ENCODE measurements at places on chromosomes 6 and 20.
A peak's percentile ranks its signal among the peaks of the same experiment; 100 is the strongest.

DNA sequence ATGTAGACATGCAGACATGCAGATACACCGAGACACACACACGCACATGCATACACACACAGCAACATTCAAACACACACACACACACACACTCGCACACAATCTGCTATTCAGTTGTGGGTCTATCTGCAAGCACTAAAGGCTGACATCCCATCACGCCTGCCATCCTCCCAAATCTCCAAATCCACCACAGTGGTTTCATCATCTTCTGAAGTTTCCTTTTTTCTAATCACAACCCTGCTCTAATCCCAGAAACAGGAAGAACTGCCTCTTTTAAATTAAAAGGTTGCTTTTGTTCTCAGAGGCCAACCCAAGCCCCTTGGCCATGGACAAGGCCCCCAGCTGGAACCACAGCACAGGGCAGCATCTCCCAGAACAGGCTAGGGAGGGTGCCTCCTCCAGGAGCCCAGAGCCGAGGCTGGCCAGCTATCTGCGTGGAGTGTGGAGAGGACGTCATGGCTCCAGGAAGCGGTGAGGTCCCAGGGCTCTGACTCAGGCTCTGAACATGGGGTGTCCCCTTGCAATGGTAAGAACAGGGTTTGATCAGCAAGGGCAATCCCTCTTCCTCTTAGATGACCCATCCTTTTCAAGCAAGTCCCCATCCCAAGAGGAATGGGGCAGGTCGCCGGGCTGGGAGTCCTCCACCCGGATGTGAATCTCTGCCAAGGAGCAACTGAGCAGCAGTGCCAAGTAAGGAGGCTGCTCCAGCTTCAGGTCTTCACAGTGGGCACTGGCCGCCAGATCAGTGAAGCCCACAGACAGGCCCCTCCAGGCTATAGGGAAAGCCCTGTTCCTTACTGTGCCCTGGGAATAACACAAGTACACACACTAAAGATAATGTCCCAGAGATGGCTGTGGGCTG, 14.7 kb downstream of the FOXF2 start:
- no peak for DNase-seq

DNA sequence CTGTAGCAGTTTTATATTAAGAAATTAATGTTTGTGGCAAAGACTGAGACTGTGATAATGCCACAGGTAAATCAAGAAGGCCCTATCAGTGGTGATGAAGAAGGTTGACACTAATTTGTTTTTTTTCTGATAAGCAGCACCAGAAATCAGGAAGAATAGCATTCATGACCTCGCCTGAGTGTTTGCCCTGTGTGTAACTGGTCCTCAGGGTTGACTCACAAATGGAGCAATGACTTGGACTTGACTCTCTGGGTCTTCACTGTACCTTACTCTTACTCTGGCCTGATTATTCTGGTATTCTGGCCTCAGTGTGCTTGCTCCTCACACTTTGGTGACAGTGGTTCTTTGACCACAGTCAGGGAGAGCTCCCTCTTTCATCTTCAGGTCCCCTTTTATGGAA, 243.9 kb downstream of the HAO1 start:
- DNase-seq, result no peak

DNA sequence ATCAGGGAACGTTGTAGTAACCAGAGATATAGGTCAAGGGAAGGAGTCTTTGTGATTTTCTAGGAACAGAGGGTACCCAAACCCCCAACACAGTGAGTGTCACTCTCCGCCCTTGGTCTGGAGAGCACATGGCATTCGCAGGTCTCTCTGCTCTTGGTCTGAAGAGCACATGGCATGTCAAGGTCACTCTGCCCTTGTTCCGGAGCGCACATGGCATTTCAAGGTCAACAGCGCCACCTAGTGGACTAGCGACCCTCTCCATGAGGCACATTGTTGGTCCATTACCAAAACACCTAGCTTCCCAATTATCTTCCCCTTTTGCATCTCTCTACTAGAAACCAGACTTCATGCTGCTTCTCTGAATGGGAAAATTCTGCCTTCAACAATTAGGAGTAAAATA, 260.0 kb downstream of the C6orf118 start:
- DNase-seq, result peak; percentile 17

DNA sequence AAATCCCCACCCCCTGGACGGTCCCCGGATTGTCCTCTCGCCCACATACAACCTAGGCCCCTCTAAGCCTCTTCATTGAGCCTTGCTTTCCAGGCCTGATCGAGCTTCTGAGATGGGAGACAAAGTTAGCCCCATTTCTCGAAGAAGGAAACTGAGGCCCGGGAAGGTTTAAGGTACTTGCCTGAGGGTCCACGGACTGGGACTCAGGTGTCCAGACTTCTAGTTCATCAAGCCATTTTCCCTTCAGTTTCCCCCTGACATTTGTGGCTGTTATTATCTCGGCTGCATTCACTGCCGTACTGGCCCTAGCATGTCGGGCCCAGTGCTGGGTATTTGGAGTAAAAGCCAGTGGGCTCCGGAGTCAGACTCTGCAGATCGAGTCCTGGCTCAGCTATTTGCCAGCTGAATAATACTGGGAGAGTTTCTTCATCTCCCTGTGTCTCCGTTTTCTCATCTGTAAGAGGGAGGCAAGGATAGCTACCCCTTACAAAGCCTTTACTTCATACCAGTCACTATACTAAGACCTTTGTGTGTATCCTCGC, 633 bp downstream of the RPRD1B start:
- no peak for DNase-seq

DNA sequence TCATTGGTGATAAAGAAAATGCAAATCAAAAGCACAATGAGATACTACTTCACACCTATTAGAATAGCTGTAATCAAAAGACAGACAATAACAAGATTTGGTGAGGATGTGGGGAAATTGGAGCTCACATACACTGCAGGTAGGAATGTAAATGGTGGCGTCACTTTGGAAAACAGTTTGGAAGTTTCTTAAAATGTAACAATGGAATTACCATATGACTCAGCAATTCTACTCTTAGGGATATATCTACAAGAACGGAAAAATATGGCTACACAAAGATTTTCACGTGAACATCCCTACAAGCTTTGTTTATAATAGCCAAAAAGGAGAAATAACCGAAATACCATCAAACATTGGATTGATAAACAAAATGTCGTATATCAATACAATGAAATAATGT, 270.4 kb downstream of the DOK5 start:
- no peak for DNase-seq

DNA sequence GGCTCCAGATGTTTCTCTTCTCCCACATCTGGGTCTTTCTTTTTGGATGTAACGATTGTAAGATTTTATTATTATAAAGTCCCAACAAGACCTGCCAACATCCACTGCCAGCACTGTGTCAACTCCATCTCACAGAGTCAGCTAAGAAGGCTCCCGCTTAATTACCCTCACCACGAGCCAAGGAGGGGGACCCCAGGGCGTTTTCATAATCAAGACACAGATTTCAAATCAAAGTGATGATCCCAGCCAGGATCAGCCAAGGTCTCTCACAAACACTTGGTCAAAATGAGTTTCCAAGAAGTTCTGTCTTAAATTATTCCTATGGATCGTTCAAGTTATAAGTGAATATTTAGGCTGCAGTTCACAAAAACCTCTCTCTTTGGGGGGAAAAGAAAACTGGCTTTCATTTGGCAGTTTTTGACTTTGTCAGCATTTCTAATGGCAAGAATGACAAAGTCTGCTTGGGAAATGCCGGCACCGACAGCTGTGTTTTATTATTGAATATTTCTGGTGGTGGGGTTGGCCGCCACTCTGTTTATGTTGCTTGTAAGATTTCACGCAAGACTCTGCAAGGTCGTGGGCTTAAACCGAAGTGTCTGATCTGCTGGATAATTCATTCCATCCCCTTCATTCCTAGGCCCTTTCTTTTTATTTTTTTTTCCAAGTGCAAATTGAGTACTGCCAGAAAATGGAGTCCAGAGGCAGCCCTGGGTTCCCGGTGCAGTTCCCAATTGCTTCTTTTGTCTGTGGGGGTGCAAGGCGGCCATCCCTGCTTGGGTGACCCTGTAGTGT, 170.2 kb upstream of the PMEPA1 start:
- DNase-seq, result no peak

DNA sequence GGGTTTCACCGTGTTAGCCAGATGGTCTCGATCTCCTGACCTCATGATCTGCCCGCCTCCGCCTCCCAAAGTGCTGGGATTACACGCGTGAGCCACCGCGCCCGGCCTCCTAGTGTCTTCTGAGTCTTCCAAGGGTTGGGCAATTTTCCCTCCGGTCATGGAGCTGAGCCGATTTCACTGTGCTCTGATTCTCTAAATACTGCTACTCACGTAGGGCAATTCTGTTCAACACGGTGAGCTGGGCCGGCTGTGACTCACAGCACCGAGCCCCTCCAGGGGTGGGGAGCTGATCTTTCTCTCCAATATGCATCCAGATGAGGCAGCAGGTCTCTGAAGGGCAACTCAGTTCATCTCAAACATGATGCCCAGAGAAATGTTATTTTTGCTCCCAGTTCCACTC, 71.6 kb upstream of the CD93 start:
- DNase-seq, result no peak

- DNase-seq, result no peak
Observed at GRCh38 chr6:33967966-33968724, 164.3 kb upstream of the MLN start.

DNA sequence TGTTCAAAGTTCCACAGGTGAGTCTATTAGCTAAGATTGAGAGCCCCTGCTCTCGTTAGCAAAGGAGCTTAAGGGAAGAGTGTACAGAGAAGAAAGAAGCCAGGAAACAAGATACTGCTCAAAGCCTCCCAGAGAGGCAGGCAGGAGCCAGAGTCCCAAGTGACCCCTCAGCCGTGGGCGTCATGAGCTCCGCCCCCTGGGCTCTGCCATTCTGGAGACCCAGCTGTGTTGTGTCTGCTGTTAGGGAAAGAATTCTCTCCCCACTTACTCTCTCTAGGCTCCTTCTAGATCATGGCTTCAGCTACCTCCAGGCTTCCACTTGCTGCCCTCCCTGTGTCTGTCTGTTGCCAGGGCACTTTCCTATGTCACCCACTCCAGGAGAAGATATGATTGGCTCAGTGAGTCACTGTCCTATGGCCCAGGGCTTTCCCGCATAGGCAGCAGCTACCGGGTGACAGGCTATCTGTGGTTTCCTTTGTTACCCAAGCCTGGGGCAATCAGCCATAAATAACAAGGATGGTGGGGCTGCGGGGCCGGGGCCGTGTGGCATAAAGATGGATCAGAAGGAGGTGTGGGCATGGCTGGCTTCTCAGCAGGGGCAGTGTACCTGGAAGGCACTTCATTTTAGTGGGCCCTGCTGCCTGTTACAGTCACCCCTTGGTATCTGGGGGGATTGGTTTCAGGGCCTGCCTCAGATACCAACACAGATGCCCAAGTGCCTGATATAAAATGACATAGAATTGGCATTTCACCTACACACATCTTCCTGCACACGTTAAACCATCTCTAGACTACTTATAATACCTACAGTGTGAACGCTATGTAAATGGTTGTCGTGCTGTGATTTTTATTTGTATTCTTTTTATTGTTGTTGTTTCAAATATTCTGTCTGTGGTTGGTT, 118.9 kb downstream of the ARMC2 start:
- DNase-seq, result peak; percentile 8

DNA sequence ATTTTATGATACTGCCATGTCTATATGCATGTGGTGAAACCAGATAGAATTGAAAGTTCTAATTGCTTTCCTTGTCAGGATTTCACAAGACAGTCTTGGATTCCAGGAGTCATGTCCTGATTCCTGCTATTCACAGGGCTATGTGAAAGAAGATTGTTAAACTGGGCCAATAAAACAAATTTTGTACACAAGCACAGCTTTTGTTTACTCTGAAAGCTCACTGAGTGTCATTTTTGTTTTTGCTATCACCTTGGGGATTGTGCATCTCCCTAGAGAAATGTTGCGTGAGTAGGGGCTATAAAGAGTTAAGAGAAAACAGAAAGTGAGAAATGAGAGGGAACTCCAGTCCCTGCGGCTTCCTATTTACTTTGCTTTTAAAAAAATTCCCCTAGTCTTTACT, 627.5 kb downstream of the PKHD1 start:
- DNase-seq, result no peak

DNA sequence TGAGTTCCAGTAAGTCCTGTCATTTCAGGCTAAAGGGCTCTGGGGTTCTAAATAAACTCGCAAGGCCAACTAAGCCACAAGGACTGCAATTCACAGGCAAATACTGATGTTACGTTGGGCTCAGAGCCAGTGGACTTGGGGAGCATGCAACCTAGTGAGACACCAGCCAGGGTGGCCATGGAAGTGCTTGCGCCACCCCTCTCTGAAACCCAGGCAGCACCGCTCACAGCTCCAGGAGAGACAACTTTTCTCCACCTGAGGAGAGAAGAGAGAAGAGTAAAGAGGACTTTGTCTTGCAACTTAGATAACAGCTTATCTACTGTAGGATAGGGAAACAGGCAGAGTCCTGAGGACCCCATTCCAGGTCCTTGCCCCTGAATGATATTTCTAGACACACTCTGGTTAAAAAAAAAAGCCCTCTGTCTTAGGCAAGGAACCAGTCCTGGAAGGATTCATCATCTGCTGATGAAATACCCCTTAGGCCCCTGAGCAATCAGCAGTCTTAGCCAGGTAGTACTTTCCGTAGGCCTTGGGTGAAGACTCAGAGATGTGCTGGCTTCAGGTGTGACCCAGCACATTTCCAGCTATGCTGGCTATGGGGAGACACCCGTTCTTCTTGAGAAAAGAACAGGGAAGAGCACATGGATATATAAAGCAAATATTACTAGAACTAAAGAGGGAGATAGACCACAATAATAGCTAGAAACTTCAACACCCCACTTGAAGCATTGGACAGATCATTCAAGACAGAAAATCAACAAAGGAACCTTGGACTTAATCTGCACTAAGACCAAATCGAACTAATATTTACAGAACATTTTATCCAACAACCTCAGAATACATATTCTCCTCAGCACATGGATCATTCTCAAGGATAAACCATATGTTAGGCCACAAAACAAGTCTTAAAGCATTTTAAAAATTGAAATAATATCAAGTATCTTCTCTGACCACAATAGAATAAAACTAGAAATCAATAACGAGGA, 31.5 kb upstream of the TBC1D32 start:
- no peak for DNase-seq

DNA sequence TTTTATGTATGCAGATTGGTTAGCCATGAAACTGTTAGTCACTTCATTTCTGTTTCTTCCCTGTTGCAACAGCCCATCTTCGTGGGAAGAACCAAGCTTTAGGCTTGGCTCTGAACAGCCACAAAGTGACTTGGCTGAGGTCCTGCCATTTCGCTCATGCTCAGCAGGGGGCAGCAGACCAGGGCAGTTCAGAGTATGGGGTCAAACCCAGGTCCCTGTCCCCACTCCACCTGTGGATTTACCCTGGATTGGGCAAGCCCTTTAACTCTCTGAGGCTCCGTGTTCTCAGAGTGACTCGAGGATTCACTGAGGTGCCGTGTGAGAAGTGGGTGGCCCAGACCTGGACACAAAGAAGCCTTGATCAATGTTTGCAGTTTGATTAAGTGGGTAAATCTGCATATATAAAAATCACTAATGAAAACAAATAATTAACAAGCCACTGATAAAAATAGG, 19.8 kb upstream of the MAP1LC3A start:
- DNase-seq, result peak; percentile 50

DNA sequence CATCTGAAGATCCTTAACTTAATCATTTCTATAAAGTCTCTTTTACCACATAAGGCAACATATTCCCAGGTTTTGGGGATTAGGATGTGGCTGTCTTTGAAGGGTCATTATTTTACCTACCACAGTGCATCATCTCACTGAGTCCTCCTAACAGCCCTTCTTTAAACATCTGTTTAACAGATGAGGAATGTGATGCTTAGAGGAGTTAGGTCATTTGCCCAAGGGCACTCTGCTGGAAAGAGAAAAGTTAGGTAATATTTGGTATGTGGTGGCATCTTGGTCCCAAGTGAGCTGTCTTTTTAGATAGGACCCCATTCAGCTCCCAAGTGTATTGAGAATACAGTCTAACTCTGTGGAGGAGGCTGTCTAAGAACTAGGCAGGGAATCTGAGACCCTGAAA, 11.0 kb downstream of the MMP24 start:
- no peak for DNase-seq

Measured in stimulated activated CD8-positive, alpha-beta memory T cell treated with anti-CD3 and anti-CD28 coated beads, Interleukin-2, amount 100 ng/mL, for 48 hours (primary cell).